ENCODE measurements at places on chromosomes 5 and 9. TPM values are rescaled to one million over a fixed set of nuclear protein-coding genes. Genes with fewer than 3 reads are reported as not detected.

- H3K4me1 ChIP-seq, result no peaks in the 10 kb centered on the region
- no peaks in the 10 kb centered on the region for H3K27me3 ChIP-seq
- H3K4me3 ChIP-seq, result no peak overlapping the region
- H3K27ac ChIP-seq, result no peak overlapping the region
- no peaks in the 10 kb centered on the region for H3K36me3 ChIP-seq
- DNase-seq, result no peak
Measured at GRCh38 chr5:94072116-94072515, 330.7 kb upstream of the POU5F2 start.

TAF11L10 gene
- total RNA-seq, result not detected

DNA sequence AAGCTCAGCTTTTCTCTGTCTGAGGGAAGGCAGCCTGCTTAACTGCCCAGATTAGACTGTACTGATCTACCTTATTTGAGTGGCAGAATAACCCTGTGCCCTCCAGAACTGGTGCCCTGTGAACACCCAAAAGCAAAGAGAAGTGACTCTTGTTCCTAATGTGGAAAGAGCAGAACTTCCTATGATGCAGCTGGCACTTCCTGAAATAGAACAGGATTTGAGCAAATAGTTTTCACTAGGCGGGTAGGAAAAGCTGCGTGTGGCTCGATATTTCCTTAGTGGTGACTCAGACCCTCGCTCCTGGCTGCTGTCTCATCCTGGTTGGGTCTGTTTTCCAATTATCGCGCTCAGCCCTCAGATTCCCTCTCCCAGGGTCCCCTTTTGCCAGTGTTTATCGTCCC lies 89.9 kb downstream of the SH3TC2 start:
- peak overlapping the region; percentile 92 for H3K27ac ChIP-seq
- H3K36me3 ChIP-seq, result no peaks in the 10 kb centered on the region
- peaks cover 27% of the 10 kb centered on the region for H3K4me1 ChIP-seq
- peak; percentile 96 for DNase-seq
- no peaks in the 10 kb centered on the region for H3K27me3 ChIP-seq
- peak overlapping the region; percentile 56 for H3K4me3 ChIP-seq

- H3K4me1 ChIP-seq, result no peaks in the 10 kb centered on the region
- no peaks in the 10 kb centered on the region for H3K36me3 ChIP-seq
- H3K27ac ChIP-seq, result no peak overlapping the region
Measured at GRCh38 chr5:1026700-1027621, 18.4 kb downstream of the NKD2 start.

DNA sequence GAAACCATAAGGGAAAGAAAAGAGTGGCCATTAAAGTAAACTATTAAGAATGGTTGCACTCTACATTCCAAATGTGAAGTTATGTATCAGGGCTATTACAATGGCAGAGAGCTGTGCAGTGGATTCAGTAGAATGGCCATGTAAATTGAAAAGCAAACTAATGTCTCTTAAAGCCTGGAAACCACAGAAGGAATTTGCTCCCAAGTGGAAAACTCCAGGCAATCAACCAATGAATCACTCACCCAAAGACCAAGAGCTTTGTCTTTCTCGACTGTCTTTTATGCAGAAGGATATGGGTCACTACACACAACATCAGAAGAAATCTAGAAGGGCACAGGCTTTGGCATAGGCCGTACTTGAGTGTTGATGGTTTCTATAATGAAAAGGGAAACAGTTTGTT lies 114.9 kb downstream of the TLE1 start:
- H3K27me3 ChIP-seq, result no peaks in the 10 kb centered on the region
- H3K4me1 ChIP-seq, result peaks cover 10% of the 10 kb centered on the region
- H3K4me3 ChIP-seq, result no peak overlapping the region
- H3K36me3 ChIP-seq, result no peaks in the 10 kb centered on the region

DNA sequence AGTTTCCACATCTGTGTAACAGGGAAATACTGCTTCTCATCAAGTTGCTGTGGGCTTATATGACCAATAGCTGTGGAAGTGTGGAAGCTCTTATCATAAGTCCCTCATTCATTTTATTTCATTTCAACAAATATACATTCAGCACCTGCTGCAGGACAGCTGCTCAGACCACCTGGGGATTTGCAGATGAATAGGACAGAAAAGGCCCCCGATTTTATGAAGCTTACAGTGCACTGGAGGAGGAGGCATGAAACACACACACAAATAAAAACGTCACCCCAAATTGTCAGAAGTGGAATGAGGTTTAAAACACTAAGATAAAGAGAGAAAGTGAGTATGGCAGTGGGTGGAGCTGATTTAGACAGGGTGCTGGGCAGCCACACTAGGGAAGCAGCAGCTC lies 107.2 kb downstream of the DRD1 start:
- no peaks in the 10 kb centered on the region for H3K4me1 ChIP-seq
- no peaks in the 10 kb centered on the region for H3K27me3 ChIP-seq
- no peak for DNase-seq
- H3K27ac ChIP-seq, result no peak overlapping the region

DNA sequence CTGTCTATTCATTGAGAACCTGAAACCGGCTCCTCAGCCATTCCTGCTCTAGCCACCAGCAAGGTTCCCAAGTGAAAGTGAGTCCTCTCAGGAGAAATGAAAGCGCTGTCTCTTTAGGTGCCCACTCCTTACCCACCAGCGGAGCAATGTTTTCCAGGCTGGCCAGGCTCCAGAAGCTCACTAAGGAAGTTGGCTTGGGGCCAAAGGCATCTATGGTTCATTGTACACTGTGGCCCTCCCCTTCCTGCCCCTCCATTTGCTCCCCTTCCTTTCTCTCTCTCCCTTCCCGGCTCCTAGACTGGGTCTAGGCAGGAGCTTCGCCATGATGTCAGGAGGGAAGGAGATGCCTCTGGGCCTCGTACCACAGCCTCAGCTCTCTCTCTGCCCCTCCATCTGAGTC lies 1.1 kb upstream of the GABRP start:
- no peak overlapping the region for H3K4me3 ChIP-seq
- H3K36me3 ChIP-seq, result no peaks in the 10 kb centered on the region
- DNase-seq, result no peak
- H3K27ac ChIP-seq, result no peak overlapping the region
- no peaks in the 10 kb centered on the region for H3K27me3 ChIP-seq
- H3K4me1 ChIP-seq, result no peaks in the 10 kb centered on the region

DNA sequence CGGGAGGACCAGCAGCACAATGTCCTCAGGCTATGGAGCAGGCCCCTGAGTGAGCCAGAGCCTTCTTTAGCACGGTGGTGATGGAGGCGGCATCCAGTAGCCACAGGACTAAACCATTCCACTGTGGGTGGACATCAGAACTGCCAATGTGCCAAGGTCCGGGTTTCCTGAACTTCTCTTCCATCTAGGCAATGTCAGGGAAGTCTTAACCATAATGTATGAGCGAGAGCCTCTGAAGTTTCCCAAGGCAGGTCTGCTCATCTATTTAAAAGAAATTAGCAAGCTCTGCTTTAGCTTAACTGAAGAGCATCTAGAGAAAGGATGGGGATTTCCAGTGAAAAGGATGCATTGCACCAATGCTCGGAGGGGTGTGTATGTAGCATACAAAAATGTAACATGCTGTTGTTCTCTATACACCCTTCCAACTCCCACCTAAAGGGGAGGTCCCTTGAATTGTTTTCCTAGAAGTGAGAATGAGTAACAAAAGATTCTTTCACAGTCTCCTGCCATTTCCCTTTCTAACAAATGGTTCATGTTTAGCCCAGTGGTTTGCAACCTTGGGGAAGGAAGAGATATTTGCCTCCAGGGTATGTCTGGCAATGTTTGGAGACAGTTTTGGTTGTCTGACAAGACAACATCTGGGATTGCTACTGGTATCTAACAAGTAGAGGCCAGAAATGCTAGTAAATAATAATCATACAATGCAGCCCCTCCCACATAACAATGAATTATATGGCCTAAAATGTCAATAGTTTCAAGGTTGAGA lies 6.1 kb upstream of the RXFP3 start:
- no peaks in the 10 kb centered on the region for H3K36me3 ChIP-seq
- no peaks in the 10 kb centered on the region for H3K27me3 ChIP-seq
- no peak for DNase-seq
- no peak overlapping the region for H3K4me3 ChIP-seq

ARL14EPL gene
- total RNA-seq, result not detected

GRCh38 chr5:122053181-122054109 lies 24.6 kb downstream of the LOX start:
- peak; percentile 58 for DNase-seq
- H3K4me3 ChIP-seq, result no peak overlapping the region
- H3K36me3 ChIP-seq, result no peaks in the 10 kb centered on the region
- no peak overlapping the region for H3K27ac ChIP-seq
- H3K27me3 ChIP-seq, result no peaks in the 10 kb centered on the region
- H3K4me1 ChIP-seq, result peaks cover 19% of the 10 kb centered on the region

- no peak overlapping the region for H3K4me3 ChIP-seq
- H3K27ac ChIP-seq, result no peak overlapping the region
- no peak for DNase-seq
- no peaks in the 10 kb centered on the region for H3K4me1 ChIP-seq
Measured at GRCh38 chr9:19294219-19294618, 63.7 kb downstream of the DENND4C start.

GRCh38 chr5:56607551-56607950 lies 207.8 kb upstream of the MAP3K1 start:
- no peaks in the 10 kb centered on the region for H3K4me1 ChIP-seq
- H3K27me3 ChIP-seq, result peaks cover 2% of the 10 kb centered on the region
- H3K27ac ChIP-seq, result no peak overlapping the region
- H3K36me3 ChIP-seq, result no peaks in the 10 kb centered on the region
- no peak overlapping the region for H3K4me3 ChIP-seq

DNA sequence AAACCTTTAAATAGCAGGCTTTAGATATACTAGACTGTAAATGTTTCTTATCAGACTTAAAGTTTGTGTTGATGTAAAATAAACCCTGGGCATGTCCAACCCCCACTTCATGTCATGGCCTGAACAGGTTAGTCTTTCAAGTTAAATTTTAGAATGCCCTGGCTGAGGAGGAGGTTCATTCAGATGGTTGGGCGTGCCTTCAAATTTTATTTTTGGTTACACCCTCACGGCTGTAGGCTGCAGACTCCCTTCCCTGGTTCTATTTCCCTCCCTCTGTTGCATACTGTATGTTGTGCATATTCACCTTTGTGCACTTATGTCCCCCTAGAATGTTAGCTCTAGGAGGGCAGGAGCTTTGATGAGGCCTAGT lies 5.3 kb upstream of the BICD2 start:
- no peaks in the 10 kb centered on the region for H3K36me3 ChIP-seq
- H3K4me3 ChIP-seq, result no peak overlapping the region
- no peak for DNase-seq
- H3K27me3 ChIP-seq, result no peaks in the 10 kb centered on the region
- peaks cover 14% of the 10 kb centered on the region for H3K4me1 ChIP-seq
- no peak overlapping the region for H3K27ac ChIP-seq

- H3K4me1 ChIP-seq, result peaks cover 38% of the 10 kb centered on the region
- no peaks in the 10 kb centered on the region for H3K27me3 ChIP-seq
- no peak for DNase-seq
Measured at GRCh38 chr5:153630546-153630945, 140.1 kb downstream of the GRIA1 start.

GRCh38 chr5:98934546-98934945 lies 5.7 kb upstream of the CHD1 start:
- no peak overlapping the region for H3K4me3 ChIP-seq
- peaks cover 49% of the 10 kb centered on the region for H3K4me1 ChIP-seq
- no peaks in the 10 kb centered on the region for H3K36me3 ChIP-seq
- H3K27ac ChIP-seq, result peak overlapping the region; percentile 44
- peak; percentile 79 for DNase-seq
- no peaks in the 10 kb centered on the region for H3K27me3 ChIP-seq

- H3K4me3 ChIP-seq, result peak overlapping the region; percentile 38
- peak; percentile 84 for DNase-seq
- no peaks in the 10 kb centered on the region for H3K36me3 ChIP-seq
- H3K27ac ChIP-seq, result peak overlapping the region; percentile 40
- H3K27me3 ChIP-seq, result peaks cover 7% of the 10 kb centered on the region
Measured at GRCh38 chr5:5145651-5146529, 5.8 kb downstream of the ADAMTS16 start.

GRCh38 chr5:148776780-148777179 lies 49.6 kb upstream of the ADRB2 start:
- H3K4me3 ChIP-seq, result no peak overlapping the region
- peak; percentile 91 for DNase-seq
- H3K4me1 ChIP-seq, result peaks cover 11% of the 10 kb centered on the region
- H3K27me3 ChIP-seq, result no peaks in the 10 kb centered on the region

DNA sequence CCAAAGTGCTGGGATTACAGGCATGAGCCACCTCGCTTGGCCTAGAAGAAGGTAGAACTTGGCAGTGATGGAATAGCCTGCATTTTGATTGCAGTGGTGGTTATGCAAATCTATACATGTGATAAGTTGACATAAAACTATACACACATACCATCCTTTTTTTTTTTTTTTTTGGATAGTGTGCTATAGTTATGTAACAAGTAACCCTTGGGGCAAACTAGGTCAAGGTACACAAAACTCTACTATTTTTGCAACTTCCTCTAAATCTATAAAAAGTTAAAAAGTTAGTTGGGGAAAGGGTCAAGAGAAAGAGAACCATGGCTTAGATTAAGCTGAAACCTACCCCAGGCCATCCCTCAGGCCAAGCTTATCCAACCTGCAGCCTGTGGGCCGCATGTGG lies 11.1 kb downstream of the TRIM14 start:
- H3K27ac ChIP-seq, result no peak overlapping the region
- no peaks in the 10 kb centered on the region for H3K36me3 ChIP-seq
- H3K4me1 ChIP-seq, result no peaks in the 10 kb centered on the region
- H3K4me3 ChIP-seq, result no peak overlapping the region
- no peak for DNase-seq

GRCh38 chr9:134825025-134825424 lies 55.6 kb upstream of the FCN2 start:
- H3K27ac ChIP-seq, result no peak overlapping the region
- H3K36me3 ChIP-seq, result peaks cover 54% of the 10 kb centered on the region
- H3K4me1 ChIP-seq, result no peaks in the 10 kb centered on the region
- no peak for DNase-seq
- no peaks in the 10 kb centered on the region for H3K27me3 ChIP-seq
- H3K4me3 ChIP-seq, result no peak overlapping the region

GRCh38 chr5:61289669-61290306 lies 42.3 kb upstream of the ZSWIM6 start:
- H3K4me3 ChIP-seq, result no peak overlapping the region
- peaks cover 13% of the 10 kb centered on the region for H3K4me1 ChIP-seq
- H3K36me3 ChIP-seq, result no peaks in the 10 kb centered on the region
- H3K27me3 ChIP-seq, result no peaks in the 10 kb centered on the region
- H3K27ac ChIP-seq, result no peak overlapping the region
- no peak for DNase-seq

DNA sequence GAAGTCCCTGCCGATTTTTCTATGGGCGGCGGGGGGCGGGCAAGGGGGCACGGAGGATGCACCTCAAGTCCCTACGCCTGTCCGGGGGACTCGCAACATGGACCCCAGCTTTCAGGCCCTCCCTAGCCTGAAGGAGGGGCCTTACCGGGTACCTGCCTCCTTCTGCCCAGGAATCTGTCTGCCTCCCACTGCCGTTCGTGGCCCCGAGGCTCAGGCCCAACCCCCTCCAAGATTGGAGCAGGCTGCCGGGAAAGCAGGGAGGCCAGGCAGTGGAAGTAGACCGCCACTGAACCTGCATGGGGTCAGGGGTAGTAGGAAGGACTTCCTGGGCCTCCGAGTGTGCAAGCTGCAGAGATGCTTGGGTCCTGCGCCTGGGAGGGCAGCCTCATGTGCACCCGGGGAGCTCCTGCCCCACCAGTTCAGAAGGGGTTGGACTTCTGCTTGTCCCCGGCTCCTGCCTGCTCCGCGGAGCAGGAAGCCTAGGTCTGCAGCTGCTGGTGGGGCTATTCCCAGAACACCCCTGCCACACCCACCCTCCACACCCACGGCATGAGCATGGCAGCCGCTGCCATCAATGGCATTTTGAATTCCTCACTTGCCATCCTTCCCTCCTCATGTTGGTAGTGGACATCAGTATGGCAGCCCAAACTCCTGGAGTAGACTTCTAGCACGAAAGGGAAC lies 1312.7 kb upstream of the ACO1 start:
- H3K36me3 ChIP-seq, result no peaks in the 10 kb centered on the region
- H3K27me3 ChIP-seq, result no peaks in the 10 kb centered on the region
- no peaks in the 10 kb centered on the region for H3K4me1 ChIP-seq

Data from GM23248 (cell line).